ENCODE measurements at places on chromosomes 2 and 18.
A peak's percentile ranks its signal among the peaks of the same experiment; 100 is the strongest.

- no peak for DNase-seq
These were observed 129.8 kb upstream of the LMAN1 start for GRCh38 chr18:59488899-59489298.

DNA sequence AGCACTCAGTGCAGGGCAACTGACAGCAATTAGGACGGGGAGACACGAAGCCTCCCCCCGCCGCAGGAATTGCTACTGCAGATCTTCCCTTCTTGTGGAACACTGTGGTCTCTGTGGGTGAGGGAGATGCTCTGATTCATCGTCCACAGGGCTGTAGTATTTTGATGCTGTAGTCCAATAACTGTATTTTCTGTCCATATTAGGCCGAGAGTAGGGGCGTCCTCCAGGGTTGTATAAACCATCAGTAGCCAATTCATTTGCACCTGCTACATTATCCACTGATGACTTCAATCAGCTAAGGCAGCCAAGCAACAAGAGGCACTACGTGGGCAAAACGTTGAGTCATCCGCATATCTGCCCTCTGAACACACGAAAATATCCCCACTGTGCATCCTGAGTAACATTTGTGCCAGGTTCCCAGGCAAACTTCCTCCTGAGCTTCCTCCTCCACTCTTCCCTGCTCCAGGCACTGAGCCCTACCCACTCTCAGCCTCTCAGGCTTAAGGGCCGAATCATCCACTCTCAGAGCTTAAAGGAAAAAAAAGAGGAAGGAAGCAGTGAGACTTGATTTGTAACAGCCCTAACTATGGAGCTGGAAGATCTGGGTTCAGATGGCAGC lies 62.1 kb downstream of the LBH start:
- no peak for DNase-seq

GRCh38 chr2:188181067-188181838 lies 110.4 kb upstream of the GULP1 start:
- no peak for DNase-seq

DNA sequence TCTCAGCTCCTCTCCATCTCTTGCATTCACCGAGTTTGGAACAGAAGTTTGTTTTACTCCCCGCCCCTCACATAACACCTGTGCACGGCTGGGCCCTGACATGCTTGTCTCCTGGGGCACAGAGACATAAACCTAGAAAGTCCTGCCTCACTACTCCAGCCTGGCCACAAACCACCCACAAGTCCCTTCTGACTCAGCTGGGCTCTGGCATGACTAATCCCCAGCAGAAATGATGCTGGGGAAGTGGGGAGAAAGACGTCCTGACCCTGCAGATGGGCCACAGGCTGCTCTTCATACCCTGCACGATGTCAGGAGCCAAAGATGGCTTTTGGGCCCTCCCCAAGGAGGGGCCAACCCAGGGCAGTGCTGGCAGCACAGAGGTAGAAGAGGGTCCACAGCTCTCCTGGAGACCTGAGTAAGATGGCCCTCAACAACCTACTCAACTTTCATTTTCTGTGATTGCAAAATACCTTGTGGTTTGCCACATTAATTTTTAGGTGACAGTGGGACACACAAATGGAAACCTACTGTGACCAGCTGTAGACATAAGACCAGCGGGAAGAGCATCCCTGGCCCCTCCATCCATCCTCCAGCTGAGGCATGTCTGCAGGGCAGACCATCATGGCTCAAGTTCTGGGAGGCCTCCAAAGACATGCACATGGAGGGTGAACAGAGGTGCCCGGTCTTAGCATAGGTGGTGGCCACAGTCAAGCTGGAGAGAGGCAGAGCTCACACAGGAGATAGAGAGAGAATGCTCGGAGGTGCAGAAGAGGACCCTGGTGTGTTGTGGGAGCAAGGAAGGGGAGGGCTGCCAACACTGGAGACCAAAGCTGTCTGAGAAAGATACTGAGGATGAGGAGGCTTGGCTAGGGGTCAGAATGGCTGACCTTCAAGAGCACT lies 40.0 kb downstream of the DNMT3A start:
- DNase-seq = peak; percentile 38

- DNase-seq = no peak
These were observed 44.5 kb upstream of the C2orf74 start for GRCh38 chr2:61117534-61117933.

DNA sequence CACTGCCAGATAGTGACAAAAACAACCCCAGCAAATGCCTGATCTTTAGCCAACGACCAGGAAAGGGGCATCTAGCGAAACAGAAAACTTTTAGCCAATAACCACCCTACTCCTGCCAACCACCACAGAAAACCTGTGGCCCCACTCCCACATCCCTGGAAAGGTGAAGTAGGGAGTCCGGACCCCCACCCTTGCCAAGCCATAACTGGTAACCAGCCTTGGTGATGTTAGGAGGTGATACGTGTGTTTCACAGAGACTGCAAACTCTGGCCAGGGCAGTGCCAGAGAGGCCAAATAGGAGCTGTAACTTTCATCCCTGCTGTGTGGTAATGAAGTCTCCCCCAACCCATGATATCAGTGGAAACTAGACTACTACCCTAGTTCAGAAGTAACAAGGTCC lies 27.6 kb downstream of the SCTR start:
- no peak for DNase-seq

GRCh38 chr2:118861731-118862130 lies 14.3 kb upstream of the EN1 start:
- no peak for DNase-seq

GRCh38 chr2:135820003-135820618 lies 16.9 kb downstream of the LCT start:
- DNase-seq = peak; percentile 46

DNA sequence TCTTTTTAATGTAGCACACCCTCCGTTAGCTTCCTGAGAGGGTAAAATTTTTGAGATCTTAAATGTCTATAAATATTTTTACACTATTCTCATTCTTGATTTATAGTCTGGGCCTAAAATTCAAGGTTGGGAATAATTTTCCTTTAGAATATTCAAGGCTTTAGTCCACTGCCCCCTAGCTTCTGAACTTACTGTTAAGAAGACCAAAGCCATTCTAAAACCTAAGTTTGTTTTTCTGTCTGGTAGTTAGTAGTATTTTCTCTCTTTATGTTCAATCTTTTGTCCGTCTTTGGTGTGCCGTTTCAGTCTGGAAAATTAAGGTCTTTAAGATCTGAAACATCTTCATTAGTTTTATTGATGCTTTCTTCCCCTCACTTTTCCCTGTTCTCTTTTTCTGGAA lies 14.5 kb downstream of the OSBPL6 start:
- no peak for DNase-seq

GRCh38 chr2:43057742-43058725 lies 168.4 kb downstream of the ZFP36L2 start:
- DNase-seq = no peak

- no peak for DNase-seq
These were observed 71.3 kb upstream of the SPRED2 start for GRCh38 chr2:65503746-65504145.

DNA sequence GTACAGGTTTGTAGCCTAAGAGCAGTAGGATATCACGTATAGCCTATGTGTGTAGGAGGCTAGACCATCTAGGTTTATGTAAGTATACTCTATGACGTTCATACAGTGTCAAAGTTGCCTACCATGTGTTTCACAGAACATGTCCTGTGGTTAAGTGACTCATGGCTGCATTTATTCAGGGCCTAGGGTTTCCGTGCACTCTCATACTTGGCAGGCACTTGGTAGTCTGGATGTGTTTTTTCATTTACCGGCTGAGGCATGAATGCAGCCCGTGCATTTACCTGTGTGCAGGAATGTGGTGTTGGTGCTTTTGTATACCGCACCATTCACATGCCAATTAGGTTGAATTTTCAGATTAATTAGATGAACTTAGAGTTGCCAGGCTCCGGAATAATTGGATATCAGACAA lies 43.4 kb downstream of the MYL12B start:
- no peak for DNase-seq

DNA sequence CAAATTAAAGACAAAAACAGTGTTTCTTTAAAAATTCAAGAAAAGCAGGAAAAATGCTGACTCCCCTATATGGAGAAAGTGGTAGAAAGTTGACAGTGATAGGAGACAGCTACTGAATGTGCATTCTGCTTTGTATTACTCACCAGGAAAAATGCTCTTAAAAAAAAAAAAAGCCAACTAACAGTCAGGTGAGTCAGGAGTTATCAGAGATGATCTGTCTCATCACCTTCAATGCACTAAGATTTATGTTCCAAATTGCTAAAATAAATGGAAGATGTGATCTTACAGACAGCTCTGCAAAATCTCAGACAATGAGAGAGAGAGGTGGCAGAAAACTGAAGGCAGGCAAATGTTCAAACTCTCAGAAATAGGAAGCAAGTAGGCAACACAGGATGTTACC lies 47.6 kb upstream of the ZNF521 start:
- DNase-seq = no peak

DNA sequence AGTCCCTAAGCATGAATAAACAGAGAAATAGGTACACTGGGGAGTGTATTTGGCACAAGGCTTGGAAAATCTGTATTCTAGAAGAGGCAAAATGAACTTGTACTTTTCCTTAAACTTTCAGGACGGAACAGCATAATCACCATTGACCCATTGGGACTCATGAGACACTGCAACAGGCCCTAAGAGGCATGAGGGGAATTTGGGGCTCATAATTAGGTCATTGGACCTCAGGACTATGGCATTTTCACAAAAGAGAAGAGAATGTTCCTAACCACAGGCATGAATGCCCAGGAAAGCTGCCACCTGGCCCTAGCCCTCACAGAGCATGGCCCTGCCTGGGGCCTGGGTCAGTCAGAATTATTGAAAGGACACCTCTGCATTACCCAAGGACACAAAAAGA lies 67.9 kb upstream of the PIK3C3 start:
- DNase-seq = no peak

DNA sequence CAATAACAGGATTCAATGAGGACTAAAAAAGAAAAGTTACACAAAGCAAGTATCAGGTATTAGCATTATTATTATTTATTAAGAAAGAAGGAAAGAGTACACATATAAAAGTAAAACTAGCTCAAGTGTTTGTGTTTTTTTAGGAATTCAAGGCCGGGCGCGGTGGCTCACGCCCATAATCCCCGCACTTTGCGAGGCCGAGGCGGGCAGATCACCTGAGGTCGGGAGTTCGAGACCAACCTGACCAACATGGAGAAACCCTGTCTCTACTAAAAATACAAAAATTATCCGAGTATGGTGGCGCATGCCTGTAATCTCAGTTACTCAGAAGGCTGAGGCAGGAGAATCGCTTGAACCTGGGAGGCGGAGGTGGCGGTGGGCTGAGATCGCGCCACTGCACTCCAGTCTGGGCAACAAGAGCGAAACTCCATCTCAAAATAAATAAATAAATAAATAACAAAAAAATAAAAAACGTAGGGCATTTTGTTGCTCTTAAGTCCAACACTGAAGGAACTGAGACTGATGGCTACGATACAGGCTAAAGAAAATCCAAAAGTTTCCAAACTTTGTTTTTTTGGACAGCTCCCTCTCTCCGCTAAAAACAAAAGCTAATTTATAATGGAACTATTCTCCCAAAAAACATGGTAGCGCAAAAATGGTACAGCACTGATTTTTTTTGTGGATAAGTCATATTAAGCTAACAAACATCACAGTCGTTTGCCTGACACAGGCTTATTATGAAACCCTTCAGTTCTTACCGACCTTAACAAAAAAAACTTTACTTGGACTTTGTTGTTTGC lies 1.7 kb downstream of the TRAPPC8 start:
- DNase-seq = no peak

DNA sequence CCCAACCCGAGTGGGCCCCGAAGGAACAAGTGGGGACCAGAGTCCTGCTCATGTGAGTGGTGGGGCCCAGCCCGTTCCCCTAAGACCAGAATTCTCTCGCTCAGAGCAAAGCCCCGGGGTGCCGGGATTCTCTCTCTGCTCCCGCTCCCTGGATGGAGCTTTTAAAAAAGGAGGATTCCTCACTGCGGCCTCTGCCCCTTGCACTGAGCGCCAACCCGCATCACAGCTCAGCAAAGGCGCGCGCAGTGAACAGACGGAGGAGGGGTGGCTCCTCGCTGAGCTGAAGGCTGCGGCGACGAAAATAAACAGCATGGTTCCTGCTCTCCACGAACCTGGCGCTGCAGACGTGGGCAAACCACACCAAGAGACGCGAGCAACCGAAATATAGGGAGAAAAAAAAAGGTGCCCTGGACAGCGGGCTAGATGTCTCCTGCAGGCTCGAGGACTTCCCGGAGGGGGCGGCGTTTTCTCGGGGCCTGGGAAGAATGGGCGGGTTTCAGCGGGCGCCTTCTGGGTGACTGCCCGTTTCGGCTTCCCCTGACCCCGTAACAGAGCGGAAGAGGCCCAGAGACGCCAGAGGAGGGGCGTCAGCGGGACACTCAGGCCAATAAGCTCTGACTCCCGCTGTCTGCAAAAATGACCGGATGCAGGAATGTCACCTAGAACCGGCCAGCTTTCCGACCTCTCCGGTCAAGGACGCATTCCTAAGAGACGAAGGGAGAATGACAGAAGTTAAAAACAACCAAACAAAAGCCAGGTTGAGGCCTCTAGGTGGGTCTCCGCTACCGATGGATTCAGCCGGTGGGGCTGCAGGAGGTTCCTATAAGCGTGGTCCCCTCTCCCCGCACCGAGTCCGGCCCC lies 819 bp upstream of the KLF11 start:
- DNase-seq = peak; percentile 18

All from stimulated activated CD8-positive, alpha-beta memory T cell treated with anti-CD3 and anti-CD28 coated beads, Interleukin-2, amount 100 ng/mL, for 1 hour (primary cell).